T-helper 17 cell (primary cell): ENCODE measurements at places on chromosomes 4 and X.

DNA sequence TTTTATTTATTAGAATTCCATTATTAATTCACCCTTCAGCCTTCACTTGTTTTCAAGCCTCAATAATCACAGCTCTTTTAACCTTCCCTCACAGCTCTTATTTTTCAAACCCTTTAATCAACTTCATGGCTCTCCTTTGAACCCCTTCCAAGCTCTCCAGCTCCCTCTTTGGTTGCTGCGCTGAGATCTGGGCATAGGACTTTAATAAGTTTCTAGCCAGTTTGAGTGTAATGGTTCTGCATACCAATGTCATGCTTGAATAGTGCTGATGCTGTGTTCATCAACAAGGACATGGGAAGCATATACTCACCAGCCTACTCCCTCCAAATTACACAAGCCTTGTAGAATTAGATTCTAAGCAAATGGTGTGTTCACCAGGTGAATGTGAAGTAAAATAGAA is 3.5 kb upstream of the RNF212 start:
- no peak for DNase-seq

DNA sequence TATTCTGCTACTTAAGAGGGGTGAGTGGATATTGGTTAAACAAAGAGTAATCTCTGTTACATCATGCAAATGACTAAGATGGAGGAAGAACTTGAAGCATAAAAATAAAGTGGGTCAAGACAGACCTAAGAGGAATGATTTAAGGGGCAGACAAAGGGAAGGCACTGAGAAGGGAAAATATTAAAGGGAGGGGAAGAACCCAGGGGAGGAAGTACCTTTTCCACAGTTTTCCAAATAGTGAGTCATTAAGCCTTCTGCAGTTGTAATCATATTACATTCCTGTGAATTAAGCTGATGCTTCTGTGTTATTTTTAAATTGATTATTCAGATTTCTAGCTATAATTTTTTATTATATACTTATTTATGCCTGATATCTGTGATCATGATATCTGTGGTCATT is 253.3 kb downstream of the CENPC start:
- DNase-seq = no peak

GRCh38 chr4:153890761-153891160 is 101.9 kb upstream of the SFRP2 start:
- DNase-seq = no peak

DNA sequence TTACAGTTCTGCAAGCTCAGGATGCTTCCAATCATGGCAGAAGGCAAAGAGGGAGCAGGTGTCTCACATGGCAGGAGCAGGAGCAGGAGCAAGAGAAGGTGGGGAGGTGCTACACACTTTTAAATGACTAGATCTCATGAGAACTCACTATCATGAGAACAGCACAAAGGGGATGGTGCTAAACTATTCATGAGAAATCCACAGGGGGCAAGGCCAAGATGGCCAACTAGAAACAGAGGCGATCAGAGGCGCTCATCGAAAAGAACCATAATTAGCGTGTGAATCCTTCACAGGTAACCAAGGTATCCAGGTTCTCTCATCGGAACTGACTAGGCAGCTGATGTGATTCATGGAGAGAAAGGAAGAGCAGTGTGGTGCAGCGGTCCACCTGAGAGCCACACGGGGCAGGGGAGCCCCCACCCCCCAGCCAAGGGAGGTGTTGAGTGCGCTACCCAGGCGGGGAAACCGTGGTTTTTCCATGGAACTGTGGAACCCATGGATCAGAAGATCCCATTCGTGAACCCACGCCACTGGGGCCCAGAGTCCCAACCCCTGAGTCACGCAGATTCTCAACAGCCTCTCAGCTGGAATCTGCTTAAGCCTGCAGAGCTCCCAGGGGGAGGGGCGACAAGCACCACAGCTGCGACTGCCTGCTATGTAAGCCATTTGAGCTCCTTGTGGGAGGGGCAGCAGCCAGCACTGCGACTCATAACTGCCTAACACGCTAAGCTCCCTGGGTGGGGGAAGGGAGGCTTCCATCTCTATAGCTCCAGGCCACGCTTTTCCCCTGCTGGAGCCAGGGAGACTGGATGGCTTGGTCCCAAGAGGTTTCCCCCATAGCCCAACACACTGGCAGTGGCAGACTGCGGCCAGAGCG is 46.7 kb downstream of the FGF16 start:
- DNase-seq = no peak

DNA sequence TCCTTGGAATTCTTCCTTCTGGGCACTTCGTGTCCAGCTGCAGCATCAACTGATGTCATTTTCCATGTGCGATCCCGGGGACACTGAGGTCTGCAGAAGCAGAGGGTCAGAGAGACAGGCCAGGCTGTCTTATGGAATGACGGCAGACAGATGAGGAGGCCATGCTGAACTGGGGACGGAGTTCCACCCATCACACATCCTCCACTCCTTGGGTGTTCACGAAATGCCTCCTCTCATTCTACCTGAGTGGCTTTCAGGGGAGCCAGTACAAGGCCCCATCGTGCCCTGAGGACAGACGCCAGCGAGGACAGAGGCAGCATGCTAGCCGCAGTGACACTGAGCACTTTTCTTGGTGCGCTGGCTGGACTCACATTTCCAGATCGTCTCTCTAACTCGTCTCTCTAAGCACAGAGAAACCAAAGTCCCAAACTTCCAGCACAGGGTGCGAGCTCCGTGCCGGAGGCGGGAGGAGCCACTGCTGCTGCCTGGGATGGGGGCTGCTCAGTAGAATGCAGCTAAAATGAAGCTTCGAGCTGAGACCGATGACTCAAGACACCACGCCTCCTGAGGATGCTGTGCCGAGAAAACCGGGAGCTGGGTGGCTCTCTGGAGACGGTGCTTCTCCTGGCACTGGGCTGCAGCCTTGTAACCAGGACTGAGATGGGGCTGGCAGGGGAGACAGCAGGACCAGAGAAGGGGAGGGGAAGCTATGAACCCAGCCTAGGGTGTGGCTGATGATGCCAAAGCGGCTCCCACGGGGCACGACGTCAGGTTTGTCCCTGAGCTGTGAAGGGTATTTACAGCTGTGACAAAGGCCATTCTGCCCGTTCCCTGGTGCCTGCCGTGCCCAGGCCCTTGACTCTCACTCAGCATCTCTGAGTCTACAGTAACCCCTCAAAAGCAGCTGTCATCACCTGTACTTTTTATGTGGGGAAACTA is 8.2 kb downstream of the ABLIM2 start:
- DNase-seq = no peak

GRCh38 chr4:184345573-184345922 is 127.9 kb upstream of the ENPP6 start:
- no peak for DNase-seq

- no peak for DNase-seq
Observed at GRCh38 chrX:154399527-154400368, 1.6 kb downstream of the RPL10 start.

DNA sequence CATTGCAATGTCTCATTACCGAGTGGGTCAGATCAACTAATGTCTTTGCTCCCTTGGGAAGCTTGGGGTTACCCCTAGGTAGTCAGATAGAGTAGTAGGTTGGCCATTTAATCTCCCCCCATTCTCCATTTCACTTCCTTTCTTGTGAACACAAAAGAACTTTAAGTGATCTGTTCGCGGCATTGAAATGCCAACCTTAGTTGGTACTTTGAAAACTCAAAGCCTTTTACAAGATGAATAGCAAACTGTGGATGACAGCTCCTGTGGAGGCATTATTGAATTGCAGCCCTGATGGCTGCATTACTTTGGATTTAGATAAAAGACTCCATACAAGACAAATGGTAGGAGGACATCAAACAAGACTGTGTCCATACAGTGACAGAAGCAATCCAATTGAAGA is 469.1 kb downstream of the GBA3 start:
- DNase-seq = no peak

DNA sequence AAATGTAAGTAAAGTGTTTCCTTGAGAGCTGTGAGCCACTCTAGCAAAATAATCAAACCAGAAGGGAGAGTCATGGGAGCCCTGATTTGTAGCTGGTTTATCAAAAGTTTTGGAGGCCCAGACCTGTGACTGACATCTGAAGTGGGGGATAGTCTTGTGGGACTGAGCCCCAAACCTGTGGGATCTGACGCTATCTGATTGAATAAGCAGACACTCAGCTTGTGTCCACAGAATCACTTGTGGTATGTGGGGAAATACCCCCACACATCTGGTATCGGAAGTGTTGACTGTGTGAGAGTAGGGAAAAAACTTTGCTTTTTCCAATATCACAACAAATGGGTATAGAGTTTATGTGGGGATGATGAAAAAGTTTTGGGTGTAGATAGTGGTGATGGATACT is 35.4 kb downstream of the FUNDC1 start:
- DNase-seq = no peak

GRCh38 chr4:13544606-13545393 is 492 bp upstream of the NKX3-2 start:
- DNase-seq = no peak

- DNase-seq = no peak
Observed at GRCh38 chrX:136797787-136798186, 17.1 kb upstream of the ARHGEF6 start.
